Smooth muscle cell of bladder (primary cell): ENCODE measurements at places on chromosomes 5 and 9. TPM values are rescaled to one million over a fixed set of nuclear protein-coding genes. Genes with fewer than 3 reads are reported as not detected.

Gene PCDHB10
- total RNA-seq: 0.28 and 0.71 TPM in 2 replicates

Gene DMRT3
- not detected in 2 replicates for total RNA-seq

Gene FBP2
- not detected in 2 replicates for total RNA-seq

Gene EPB41L4A
- 0.28 and 0.37 TPM in 2 replicates for total RNA-seq

Gene ITK
- under 0.01 TPM in 2 replicates for total RNA-seq

Gene ZNF618
- total RNA-seq: 5.4 and 7.5 TPM in 2 replicates
